CD4-positive, alpha-beta T cell treated with Interleukin-12 subunit alpha and Interleukin-12 subunit beta, for 1 hour (primary cell): ENCODE measurements at places on chromosomes 11 and 22.

DNA sequence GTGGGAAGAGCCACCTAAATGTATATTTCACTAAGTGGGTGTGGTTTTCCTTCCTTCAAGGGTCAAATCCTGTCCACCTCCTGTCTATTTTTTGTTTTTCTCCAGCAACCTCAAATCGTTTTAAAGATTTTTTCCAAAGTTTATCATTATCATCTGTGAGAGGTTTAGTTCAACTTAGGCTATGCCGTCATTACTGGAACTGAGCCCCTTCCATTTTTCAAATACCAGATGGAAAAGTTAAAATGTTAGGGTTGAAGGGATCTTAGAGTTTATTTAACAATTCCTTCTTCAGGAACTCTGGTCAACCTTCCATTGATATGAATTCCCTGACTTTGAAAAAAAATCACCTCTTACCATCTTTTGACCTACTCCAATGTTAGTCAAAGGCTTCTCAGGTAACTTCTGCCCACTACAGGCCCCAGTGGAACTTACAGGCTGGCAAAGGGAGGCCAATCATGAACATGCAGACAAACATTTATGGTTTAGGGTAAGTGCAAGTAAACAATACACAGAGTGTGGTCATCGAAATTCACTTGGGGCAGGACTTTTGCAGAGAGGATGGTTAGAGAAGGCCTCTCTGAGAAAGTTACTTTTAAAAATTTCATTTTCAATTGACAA, 45.2 kb downstream of the SYN3 start:
- no peak for DNase-seq

DNA sequence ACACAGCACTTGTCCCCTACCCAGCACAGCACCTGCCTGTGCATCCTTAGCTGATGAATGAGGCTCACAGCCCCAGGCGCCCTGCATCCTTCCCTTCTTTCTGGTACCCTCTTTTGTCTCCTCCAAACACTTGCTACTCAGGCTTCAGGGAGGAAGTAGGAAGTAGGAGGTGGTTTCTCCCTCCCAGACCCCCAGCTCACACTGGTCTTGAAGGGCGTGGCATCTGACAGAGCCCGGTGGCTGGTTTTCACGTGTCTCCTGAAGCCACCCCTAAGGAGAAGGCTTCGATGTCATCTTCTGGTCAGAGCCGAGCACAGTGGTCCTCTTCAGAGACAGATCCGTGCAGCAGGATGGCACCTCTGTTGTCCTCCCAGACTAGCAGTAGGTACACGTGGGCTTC, 109.8 kb downstream of the PTPRJ start:
- no peak for DNase-seq

GRCh38 chr22:20403779-20404140, 9.8 kb downstream of the ZNF74 start:
- no peak for DNase-seq

GRCh38 chr11:76723548-76723947, 53.0 kb upstream of the LRRC32 start:
- no peak for DNase-seq
